Mesenchymal stem cell (in vitro differentiated cells and primary cell): ENCODE measurements at places on chromosomes 16 and 17.

DNA sequence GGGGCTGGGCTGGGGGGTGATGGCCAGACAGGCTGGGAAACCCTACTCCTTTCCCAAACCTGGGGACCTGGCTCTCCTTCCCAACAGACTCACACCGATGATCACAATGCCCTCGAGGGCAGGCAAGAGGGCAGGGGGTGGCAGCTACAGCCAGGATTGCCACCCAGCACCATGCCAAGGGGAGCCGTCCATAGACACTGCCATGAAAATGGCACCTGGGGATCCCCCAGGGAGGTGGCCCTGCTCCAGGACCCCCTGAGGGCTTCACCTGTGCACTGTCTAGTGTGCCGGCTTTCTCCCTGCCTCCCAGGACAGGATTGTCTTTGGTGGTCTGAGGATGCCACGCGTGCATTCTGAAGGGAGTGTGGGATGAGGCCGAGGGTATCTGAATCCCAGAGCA is 24.6 kb downstream of the RPH3AL start:
- no peak overlapping the region for H3K4me3 ChIP-seq
- no peak for DNase-seq

DNA sequence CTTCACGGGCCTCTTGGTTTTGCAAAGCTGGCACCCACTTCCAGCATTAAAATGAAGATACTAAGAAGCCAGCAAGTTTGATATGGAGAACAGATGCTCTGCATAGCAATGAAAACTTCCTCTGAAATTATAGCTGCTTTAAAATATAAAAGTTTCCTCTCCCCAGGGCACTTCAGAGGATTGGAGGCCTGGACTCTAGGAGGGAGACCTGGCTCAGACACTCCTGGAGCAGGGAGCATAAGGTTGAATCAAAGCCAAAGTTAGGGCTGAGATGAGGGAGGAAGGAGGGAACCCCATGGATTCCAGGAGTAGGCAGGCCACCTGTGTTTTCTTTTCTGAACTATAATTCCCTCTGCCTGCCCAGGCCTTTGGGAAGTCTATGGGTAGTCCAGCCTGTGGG is 176.0 kb upstream of the RPL38 start:
- H3K36me3 ChIP-seq = no peaks in the 10 kb centered on the region
- H3K27me3 ChIP-seq = peaks cover 9% of the 10 kb centered on the region
- no peak overlapping the region for H3K4me3 ChIP-seq
- DNase-seq = no peak
- H3K27ac ChIP-seq = no peak overlapping the region
- no peaks in the 10 kb centered on the region for H3K4me1 ChIP-seq

- H3K4me1 ChIP-seq = no peaks in the 10 kb centered on the region
- peaks cover 14% of the 10 kb centered on the region for H3K36me3 ChIP-seq
- no peak overlapping the region for H3K27ac ChIP-seq
- no peak overlapping the region for H3K4me3 ChIP-seq
- H3K27me3 ChIP-seq = peaks cover 7% of the 10 kb centered on the region
Measured at GRCh38 chr17:31902693-31903092, 1.2 kb upstream of the UTP6 start.

GRCh38 chr16:30084816-30085159 is 6.9 kb downstream of the TBX6 start:
- H3K4me1 ChIP-seq = peaks cover 4% of the 10 kb centered on the region
- no peaks in the 10 kb centered on the region for H3K27me3 ChIP-seq
- no peak overlapping the region for H3K27ac ChIP-seq
- DNase-seq = no peak
- H3K36me3 ChIP-seq = peaks cover 57% of the 10 kb centered on the region
- H3K4me3 ChIP-seq = no peak overlapping the region

GRCh38 chr16:86184185-86184584 is 285.2 kb downstream of the IRF8 start:
- no peaks in the 10 kb centered on the region for H3K4me1 ChIP-seq
- no peaks in the 10 kb centered on the region for H3K27me3 ChIP-seq
- H3K4me3 ChIP-seq = no peak overlapping the region
- no peaks in the 10 kb centered on the region for H3K36me3 ChIP-seq

- no peaks in the 10 kb centered on the region for H3K27me3 ChIP-seq
- no peaks in the 10 kb centered on the region for H3K4me1 ChIP-seq
- no peak overlapping the region for H3K4me3 ChIP-seq
- no peak overlapping the region for H3K27ac ChIP-seq
- no peaks in the 10 kb centered on the region for H3K36me3 ChIP-seq
Measured at GRCh38 chr16:26317885-26318284, 626.1 kb downstream of the HS3ST4 start.

- H3K36me3 ChIP-seq = peaks cover 30% of the 10 kb centered on the region
- DNase-seq = peak; percentile 85
- no peaks in the 10 kb centered on the region for H3K27me3 ChIP-seq
- peak overlapping the region; percentile 44 for H3K27ac ChIP-seq
- H3K4me3 ChIP-seq = no peak overlapping the region
Measured at GRCh38 chr16:70576431-70577255, 53.0 kb downstream of the SF3B3 start.

DNA sequence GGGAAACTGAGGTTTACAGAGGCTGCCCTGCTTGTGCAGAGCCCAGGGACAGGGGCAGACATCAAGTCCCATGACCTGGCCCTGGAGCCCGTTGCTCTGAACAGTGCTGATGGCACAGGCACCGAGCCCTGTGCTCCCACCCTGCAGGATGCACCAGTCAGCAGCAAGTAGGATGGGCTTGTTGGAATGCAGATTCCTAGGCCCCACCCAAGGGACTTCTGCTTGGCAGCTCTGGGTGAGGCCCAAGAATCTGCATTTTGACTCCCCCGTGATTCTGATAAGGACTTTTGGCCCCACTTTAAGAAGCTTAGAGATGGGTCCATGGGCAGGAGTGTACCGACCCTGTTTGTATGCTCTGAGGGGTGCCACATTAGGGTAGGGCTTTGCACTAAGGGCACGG is 23.3 kb downstream of the LASP1 start:
- H3K4me1 ChIP-seq = peaks cover 45% of the 10 kb centered on the region
- H3K4me3 ChIP-seq = no peak overlapping the region
- no peaks in the 10 kb centered on the region for H3K27me3 ChIP-seq
- H3K36me3 ChIP-seq = peaks cover 98% of the 10 kb centered on the region
- no peak for DNase-seq
- H3K27ac ChIP-seq = peak overlapping the region; percentile 32

DNA sequence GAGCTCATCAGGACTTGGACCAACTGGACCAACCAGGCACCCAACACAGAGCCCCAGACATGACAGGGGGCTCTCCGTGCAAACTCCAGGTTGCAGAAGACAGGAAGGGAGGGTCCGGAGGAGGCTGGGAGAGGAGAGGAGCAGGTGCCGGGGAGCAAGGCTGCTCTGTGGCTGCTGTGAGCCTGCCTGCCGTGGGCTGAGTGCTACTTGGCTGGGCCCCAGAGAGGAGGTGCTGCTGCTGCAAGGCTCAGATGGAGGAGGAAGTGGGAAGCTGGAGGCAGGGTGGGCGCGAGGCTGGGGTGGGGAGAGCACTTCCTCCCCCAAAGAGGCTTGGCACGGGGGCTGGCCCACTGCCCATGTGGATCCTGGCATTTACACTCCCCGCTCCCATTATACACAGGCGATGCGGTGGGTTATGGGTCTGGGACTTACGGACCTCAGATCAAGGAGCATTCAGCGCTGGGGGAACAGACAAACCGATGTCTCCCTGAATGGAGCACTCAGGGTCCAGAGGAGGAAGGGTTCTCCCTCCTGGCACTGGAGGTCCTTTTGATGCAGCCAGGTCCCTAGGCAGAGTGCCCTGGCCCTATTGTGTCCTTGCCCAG is 15.9 kb downstream of the EPOP start:
- no peak overlapping the region for H3K27ac ChIP-seq
- peaks cover 59% of the 10 kb centered on the region for H3K27me3 ChIP-seq
- no peaks in the 10 kb centered on the region for H3K36me3 ChIP-seq
- H3K4me3 ChIP-seq = no peak overlapping the region
- peaks cover 12% of the 10 kb centered on the region for H3K4me1 ChIP-seq
- DNase-seq = no peak

DNA sequence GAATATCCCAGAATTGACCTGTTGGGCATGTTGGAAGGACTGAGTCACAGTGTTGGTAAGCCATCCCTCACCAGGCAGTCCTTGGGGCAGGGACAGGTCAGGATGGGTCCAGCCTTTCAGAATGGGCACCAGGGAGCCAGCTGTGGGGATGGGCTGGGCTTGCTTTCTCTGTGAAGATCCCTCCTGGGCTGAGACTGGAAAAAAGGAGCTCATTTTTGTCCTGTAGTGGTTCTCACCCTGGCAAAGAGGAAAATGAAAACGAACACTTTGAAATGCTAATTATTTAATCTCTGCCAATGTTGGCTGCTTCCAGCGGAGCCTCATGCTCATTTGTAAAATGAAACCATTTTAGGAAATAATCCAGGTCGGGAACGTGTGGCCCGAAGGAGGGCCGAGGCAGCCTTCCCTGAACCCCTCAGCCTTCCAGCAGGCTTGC is 237.5 kb upstream of the SALL1 start:
- no peak overlapping the region for H3K4me3 ChIP-seq
- no peak overlapping the region for H3K27ac ChIP-seq
- peaks cover 10% of the 10 kb centered on the region for H3K4me1 ChIP-seq
- no peaks in the 10 kb centered on the region for H3K27me3 ChIP-seq
- no peaks in the 10 kb centered on the region for H3K36me3 ChIP-seq

GRCh38 chr16:79714440-79714839 is 113.9 kb upstream of the MAF start:
- no peaks in the 10 kb centered on the region for H3K27me3 ChIP-seq
- H3K4me1 ChIP-seq = no peaks in the 10 kb centered on the region
- no peak overlapping the region for H3K4me3 ChIP-seq
- no peaks in the 10 kb centered on the region for H3K36me3 ChIP-seq

- no peaks in the 10 kb centered on the region for H3K27me3 ChIP-seq
- H3K4me3 ChIP-seq = no peak overlapping the region
- H3K36me3 ChIP-seq = peaks cover 82% of the 10 kb centered on the region
- H3K27ac ChIP-seq = no peak overlapping the region
Measured at GRCh38 chr17:77490361-77491183, 349.8 kb downstream of the SEC14L1 start.

GRCh38 chr17:57481910-57482391 is 225.6 kb downstream of the MSI2 start:
- H3K27me3 ChIP-seq = peaks cover 68% of the 10 kb centered on the region
- H3K27ac ChIP-seq = no peak overlapping the region
- no peak overlapping the region for H3K4me3 ChIP-seq
- peaks cover 14% of the 10 kb centered on the region for H3K4me1 ChIP-seq
- DNase-seq = peak; percentile 99

- no peak overlapping the region for H3K4me3 ChIP-seq
- H3K4me1 ChIP-seq = no peaks in the 10 kb centered on the region
- no peak overlapping the region for H3K27ac ChIP-seq
- peaks cover 23% of the 10 kb centered on the region for H3K36me3 ChIP-seq
Measured at GRCh38 chr17:3012926-3013581, 50.4 kb downstream of the OR1D5 start.

- no peak overlapping the region for H3K4me3 ChIP-seq
- peaks cover 19% of the 10 kb centered on the region for H3K4me1 ChIP-seq
- H3K36me3 ChIP-seq = peaks cover 7% of the 10 kb centered on the region
- H3K27me3 ChIP-seq = peaks cover 32% of the 10 kb centered on the region
- no peak for DNase-seq
- H3K27ac ChIP-seq = no peak overlapping the region
Measured at GRCh38 chr16:89197033-89197632, 3.2 kb downstream of the SLC22A31 start.

DNA sequence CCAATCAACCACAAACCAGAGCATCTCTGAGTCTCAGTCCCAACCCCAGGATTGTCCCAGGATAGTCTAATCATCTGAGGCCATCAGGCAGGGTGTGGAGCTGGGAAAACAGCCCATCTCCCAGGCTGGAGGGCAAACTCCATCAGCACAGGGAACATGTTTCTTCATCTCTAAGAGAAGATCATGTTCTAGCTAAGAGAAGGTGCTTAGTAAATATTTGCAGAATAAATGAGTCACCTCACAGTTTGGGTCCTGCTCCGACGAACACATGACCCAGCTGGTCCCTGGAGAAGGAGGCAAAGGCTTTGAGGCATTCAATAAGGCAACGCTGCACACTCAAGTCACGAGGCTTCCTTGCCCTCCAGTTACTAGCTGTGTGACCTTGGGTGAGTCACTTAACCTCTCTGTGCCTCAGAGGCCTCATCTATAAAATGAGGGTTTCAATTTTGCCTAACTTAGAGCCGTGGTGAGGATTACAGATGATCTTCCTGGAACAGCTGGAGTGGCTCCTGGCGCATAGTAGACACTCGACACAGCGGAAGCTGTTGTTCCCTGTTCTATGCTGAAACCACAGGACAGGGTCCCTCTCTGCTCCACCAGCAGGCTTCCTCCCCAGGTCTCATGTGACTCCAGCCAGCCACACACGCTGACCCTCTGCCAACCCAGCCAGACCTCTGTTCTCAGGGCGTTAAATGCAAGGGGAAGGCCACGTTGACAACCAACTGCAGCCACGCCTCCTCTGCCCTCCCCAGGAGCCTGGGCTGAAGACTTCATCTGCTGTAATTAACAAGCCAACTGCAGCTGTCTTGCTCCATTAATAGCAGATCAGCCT is 10.3 kb upstream of the RPL38 start:
- H3K36me3 ChIP-seq = no peaks in the 10 kb centered on the region
- DNase-seq = peak; percentile 95
- H3K4me1 ChIP-seq = peaks cover 8% of the 10 kb centered on the region

GRCh38 chr17:30476726-30477082 is 504 bp upstream of the GOSR1 start:
- H3K27ac ChIP-seq = no peak overlapping the region
- H3K36me3 ChIP-seq = peaks cover 8% of the 10 kb centered on the region
- DNase-seq = no peak
- peak overlapping the region; percentile 97 for H3K4me3 ChIP-seq

DNA sequence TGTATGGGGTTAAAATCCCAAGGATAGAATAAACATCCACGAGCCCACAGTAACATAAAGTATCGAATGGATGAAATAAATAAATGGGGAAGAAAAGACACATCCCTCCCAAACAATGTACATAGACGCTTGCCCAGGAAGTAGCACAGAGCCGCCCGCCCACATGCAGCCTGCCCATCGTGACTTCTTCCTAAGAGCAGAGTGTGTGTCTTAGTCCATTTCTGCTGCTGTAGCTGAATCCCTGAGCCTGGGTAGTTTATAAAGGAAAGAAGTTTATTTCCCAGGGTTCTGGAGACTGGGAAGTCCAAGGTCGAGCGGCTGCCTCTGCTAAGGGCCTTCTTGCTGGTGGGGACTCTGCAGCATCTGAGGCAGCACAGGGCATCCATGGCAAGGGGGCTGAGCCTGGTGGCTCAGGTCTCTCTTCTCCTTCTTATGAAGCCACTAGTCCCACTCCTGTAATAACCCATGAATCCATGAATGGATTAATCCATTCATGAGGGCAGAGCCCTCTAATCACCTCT is 39.4 kb upstream of the ZNF469 start:
- no peak for DNase-seq
- H3K27me3 ChIP-seq = peaks cover 3% of the 10 kb centered on the region
- H3K4me3 ChIP-seq = no peak overlapping the region
- no peak overlapping the region for H3K27ac ChIP-seq
- no peaks in the 10 kb centered on the region for H3K36me3 ChIP-seq

GRCh38 chr16:66270333-66270927 is 96.1 kb upstream of the CDH5 start:
- peaks cover 15% of the 10 kb centered on the region for H3K4me1 ChIP-seq
- peak overlapping the region; percentile 26 for H3K4me3 ChIP-seq
- H3K27ac ChIP-seq = no peak overlapping the region

GRCh38 chr17:8105957-8106398 is 12.3 kb downstream of the ALOXE3 start:
- no peak for DNase-seq
- H3K4me1 ChIP-seq = peaks cover 9% of the 10 kb centered on the region
- no peak overlapping the region for H3K27ac ChIP-seq
- H3K27me3 ChIP-seq = peaks cover 28% of the 10 kb centered on the region
- H3K4me3 ChIP-seq = no peak overlapping the region

GRCh38 chr17:61815863-61816503 is 47.3 kb downstream of the BRIP1 start:
- no peak for DNase-seq
- no peak overlapping the region for H3K27ac ChIP-seq
- H3K4me3 ChIP-seq = no peak overlapping the region
- no peaks in the 10 kb centered on the region for H3K36me3 ChIP-seq
